ENCODE measurements at places on chromosomes 16 and 17. TPM values are rescaled to one million over a fixed set of nuclear protein-coding genes. Genes with fewer than 3 reads are reported as not detected.

The CDH8 gene
- 4.1 TPM for total RNA-seq

DNA sequence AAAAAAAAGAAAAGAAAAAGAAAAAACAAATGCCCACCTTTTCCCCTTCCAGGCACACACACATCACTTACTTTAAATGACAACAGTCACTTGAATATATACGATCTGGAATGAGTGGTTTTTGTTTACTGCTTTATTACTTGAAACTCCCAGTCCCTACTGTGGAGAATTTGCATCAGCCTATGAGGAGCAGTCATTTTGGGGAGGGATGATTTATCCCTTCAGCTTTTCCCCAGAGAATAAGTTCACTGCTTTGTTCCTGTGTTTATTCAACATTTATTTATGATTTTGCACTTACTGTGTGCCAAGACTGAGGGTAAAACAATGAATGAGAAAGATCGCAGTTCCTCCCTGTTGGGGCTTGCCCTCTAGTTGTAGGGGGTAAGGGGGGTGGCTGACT is 4.7 kb upstream of the ZNF423 start:
- no peak for DNase-seq

DNA sequence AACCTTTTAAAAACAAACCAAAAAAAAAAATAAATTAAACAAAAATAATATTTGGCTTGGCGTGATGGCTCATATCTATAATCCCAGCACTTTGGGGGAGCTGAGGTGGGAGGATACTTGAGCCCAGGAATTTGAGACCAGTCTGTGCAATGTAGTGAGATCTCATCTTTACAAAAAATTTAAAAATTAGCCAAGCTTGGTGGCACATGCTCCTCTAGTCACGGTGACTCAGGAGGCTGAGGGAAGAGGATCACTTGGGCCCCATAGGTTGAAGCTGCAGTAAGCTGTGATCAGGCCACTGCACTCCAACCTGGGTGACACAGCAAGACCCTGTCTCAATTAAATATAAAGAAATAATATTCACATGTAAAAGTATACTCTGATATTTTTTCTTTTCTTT is 12.2 kb downstream of the GNGT2 start:
- no peak for DNase-seq

- DNase-seq: no peak
These were observed 128.0 kb downstream of the LAT start for GRCh38 chr16:29112755-29113347.

- DNase-seq: no peak
These were observed 2.1 kb upstream of the CHMP6 start for GRCh38 chr17:80989586-80989913.

The DUSP3 gene
- total RNA-seq: 110 TPM

- DNase-seq: peak; percentile 48
These were observed 222.1 kb downstream of the SOX9 start for GRCh38 chr17:72342627-72343527.

DNA sequence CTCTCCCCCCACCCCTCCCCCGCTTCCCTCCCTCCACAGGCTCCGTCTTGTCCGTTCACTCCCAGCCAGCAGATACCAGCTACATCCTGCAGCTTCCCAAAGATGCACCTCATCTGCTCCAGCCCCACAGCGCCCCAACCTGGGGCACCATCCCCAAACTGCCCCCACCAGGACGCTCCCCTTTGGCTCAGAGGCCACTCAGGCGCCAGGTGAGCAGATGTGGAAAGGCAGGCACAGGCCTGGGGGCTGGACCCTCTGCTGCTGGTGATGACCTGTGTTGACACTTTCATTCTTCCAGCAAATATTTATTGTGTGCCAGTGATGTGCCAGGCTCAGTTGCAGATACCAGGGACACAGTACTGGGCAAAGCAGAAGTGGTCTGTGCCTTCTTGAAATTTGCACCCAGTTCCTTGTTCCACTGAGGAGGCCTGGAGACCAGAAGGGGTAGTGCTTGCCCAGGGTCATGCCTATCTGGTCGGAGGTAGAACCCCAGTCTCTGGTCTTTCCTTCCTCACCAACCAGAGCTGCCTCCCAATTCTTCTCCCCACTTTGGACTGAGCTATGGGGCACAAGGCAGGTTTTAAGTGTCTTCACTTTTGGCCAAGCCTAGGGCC is 10.3 kb upstream of the ABCC3 start:
- no peak for DNase-seq

- DNase-seq: no peak
These were observed 56.2 kb downstream of the TK2 start for GRCh38 chr16:66493490-66494401.

DNA sequence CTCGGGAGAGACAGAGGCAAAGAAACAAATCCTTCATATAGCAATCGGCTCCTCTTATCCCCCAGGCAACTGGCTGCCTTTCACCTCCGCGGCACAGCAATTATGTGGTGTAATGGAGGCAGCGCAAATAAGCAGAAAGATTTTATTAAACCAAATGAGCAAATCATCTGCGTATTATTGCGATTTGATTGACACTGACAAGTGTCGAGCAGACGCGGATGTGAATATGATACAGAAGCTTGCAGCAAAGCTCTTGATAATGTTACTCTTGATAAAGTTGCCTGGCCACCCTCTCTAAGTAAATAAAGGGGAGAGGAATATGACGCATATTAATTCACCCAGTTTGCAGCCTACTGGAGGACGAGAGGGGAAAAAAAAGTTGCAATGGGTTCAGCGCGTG is 26.5 kb upstream of the AKTIP start:
- no peak for DNase-seq

GRCh38 chr16:69402439-69402838 is 16.6 kb upstream of the TERF2 start:
- no peak for DNase-seq

GRCh38 chr16:3951861-3952736 is 71.6 kb upstream of the CREBBP start:
- DNase-seq: no peak

- peak; percentile 67 for DNase-seq
These were observed 9.9 kb upstream of the LCAT start for GRCh38 chr16:67953641-67954375.

GRCh38 chr17:72414032-72414396 is 293.2 kb downstream of the SOX9 start:
- no peak for DNase-seq

DNA sequence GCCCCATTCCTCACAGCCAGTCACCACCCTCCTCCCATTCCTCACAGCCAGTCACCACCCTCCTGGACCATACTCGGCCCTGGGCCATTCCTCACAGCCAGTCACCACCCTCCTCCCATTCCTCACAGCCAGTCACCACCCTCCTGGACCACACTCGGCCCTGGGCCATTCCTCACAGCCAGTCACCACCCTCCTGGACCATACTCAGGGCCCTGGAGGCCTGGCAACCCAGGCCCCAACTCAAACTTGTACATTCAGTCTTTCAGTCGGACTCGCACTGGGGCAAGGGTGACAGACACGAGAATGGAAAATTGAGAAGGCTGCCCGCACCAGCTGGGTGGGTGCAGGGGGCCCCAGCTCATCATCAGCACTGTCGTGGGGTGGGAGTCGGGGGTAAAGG is 30.4 kb upstream of the FOXK2 start:
- DNase-seq: peak; percentile 93

The CCL23 gene
- total RNA-seq: 5.6 TPM

- DNase-seq: no peak
These were observed 26.3 kb downstream of the ZC3H18 start for GRCh38 chr16:88596483-88596882.

The ELMO3 gene
- total RNA-seq: 0.97 TPM
